ENCODE measurements at places on chromosomes 5 and 9.

- DNase-seq = no peak
Observed at GRCh38 chr5:88669371-88670050, 213.5 kb downstream of the MEF2C start.

DNA sequence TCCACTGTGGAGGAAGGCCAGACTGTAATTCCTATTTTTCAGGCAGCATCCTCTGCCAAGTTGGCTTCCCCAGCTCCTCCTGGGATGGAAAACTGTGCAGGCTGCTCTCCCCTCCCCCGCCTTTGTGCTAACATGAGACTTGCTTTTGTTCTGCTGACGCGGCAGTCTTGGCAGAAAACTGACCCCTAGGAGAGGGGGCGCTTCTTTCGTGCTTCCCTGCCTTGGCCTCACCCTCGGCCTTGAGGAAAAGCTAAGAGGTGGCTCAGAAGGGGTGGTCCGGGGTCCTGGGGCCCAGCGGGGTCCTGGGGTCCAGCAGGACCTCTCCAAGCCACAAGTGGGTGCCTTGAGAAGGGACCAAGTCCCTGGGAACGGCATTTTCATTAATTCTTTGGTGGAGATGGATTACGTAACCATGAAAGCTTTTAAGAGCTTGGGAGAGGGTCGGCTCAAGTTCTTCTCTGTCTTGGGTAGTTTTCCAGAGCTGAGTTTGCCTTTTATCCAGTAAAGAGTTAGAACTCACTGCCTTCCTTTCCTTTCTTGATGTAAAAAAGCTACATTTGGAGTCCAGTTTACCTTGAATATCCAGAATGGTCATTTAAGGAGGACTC lies 51.0 kb downstream of the SH3PXD2B start:
- DNase-seq = no peak

GRCh38 chr9:135766251-135766650 lies 64.3 kb downstream of the KCNT1 start:
- DNase-seq = no peak

DNA sequence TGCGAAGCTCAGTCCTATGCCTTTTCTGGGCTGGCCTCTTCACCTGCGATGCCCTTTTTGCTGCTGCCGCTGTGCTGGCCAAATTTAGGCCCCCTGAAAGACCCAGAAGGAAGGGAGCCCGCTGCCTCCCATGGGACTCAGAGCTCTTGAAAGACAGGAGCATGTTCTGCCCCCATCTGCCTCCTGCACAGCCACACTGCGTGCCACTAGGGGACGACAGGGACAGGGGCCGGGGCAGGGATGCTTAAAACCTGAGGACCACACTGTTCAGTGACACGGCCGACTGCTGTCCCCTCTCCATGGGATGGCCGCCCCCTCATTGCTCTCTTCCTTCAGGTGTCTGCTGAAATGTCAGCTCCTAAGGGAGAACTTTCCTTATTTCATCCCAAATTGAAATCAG lies 132.4 kb downstream of the ADAMTS2 start:
- DNase-seq = no peak

DNA sequence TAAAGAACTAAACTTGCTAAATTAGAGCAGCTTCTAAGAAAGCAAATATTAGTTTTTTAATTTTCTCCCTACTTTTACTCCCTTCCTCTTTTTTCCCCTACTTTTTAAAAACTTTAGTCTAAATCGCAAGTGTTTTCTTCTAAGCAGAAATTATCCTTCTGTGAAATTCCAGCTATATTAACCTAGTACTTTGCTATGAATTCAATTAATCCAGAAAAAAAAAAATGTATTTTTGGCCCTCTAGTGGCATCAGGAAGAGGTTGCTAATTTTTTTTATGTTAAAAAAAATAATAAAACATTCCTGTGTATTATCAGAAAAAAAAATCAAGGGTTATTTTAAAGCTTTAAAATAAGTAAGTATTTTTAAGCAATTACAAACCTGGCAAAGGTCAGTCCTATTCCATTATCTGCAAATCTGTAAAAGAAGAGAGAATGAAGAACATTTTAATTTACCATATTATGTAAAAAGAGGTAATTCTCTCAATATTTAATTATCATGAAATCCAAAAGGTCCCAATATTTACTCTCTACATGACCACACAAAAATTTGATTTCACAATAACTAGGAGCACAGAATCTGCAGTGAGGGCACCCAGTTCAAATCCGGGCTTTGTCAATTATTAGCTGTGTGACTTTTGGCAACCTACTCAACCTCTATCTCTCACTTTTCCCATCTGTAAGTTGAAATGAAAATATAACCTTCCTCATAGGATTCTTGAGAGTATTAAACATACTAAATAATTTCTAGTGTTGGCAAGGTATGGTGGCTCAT lies 52.0 kb downstream of the CEMIP2 start:
- DNase-seq = no peak

DNA sequence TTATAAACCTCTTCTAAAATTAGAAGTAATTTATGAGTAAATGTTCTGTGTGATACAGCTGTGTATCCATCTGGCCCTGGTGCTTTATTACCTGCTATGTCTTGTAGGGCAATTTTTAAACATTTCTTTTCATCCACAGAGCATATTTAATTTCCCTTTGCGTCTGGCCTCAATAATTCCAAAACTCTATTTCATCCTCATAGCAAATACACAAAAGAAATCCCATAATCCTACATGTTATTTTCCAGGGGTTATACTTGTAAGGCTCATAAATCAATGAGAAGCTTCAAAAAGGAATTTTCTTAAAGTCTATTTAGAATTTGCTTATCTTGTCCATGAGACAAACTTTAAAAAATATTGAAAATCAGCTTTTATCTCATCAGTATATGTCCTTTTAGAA lies 167.0 kb downstream of the TTC39B start:
- no peak for DNase-seq

DNA sequence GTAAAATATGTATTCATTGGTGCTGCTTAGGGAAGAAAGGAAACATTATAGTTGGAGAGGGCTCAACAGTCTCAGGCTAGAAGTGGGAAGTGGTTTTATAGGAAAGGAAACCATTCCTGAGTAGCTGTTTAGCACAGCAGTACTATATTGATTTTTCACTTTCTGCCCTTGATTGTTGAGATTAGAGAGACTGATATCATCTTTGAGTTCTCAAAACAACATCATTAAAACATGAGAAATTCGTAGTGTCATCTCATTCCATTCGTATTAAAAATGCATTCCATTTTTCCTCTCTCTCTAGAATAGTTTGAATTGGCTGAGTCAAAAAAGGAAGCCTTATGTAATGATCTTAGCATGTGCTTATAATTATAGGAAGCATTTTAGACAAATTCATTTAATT lies 14.1 kb downstream of the POLR3G start:
- DNase-seq = no peak

DNA sequence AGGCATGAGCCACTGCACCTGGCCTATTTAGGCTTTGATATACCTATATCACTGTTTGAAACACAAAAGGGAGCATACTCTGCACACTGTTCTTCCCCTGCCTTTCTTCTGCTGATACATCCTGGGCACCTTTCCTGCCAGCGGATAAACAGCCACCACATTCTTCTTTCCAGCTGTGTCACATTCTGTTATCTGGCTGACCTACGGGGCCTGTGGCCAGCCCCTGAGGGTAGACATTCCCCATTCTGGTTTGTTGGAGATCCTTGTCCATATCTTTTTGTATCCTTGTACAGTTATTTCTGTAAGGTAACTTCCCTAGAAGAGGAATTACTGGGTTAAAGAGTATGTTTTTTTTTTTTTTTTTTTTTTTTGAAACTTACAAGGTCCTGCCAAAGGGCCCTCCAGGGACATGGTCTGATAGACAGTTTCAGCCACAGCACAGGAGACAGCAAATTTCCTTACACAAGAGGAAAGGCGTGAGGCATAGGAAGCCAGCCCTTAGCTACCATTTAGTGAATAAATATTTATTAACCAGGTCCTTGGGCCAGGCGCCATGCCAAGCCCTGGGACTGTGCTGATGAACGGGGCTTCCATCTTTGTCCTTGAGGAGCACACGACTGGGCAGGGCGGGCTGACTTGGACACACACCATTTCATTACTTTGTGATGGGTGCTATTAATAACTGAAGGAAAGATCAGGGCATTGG lies 57.8 kb downstream of the ERGIC1 start:
- DNase-seq = no peak

- no peak for DNase-seq
Observed at GRCh38 chr5:54357408-54358058, 47.2 kb upstream of the ARL15 start.

GRCh38 chr9:99192786-99193465 lies 28.8 kb downstream of the ALG2 start:
- DNase-seq = no peak

GRCh38 chr5:76025069-76025468 lies 58.1 kb upstream of the SV2C start:
- DNase-seq = no peak

DNA sequence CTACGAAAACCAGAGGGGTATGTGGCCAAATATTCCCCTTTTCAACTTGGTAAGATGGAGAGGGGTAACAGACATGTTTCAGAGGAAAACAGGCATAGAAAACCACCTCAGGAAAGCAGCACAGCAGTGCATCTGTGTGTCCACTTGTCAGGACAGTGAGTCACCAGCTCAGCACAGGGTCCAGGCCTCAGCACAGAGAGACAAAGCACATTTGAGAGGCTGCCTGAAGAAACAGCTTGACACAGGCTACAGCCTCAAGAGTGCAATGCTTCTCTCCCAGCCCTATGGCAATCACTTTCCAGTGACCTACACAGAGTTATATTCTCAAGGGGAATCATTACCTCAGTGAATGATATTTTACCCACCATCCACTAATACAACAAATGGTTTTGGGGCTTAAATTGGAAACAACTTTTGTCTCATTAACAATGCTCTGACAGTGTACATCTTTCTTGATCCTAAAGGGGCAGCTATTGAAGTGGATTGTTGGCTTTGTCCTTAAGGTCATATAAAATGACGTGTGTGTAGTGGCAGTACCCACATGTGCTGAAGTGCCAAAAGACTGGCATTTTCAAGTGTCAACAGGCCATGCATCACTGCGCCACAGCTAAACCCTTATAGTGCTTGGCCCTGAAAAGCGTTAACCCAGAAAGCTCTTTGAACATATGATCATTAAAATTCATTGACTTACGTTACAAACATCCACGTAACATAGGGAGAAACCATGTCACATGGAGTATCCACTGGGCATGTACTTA lies 46.4 kb downstream of the ERMP1 start:
- no peak for DNase-seq

DNA sequence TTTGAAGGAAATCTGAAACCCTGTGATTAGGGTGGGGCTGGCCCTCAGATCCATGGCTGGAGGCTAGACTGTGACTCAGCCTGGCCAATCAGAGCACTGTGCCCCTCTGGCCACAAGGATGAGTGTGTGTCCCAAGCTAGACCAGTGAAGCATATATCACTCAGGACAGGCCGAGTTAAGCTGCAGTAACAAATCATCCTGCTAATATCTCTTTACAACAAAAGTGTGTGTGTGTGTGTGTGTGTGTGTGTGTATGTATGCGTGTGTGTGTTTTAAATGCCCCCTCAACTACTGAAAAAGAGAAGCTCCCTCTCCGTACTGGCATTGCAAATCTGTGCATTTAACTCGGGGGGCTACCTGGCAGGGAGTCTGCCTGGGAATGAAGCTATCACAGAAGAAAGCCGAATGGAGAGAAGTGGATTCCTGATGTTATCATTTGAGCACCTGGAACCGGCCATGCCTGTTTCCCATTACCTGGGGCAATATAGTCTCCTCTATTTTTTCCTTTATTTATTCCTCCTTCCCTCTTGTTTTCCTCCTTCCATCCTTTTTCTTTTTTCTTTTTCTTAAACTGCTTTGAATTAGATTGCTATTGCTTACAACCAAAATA lies 25.6 kb downstream of the STC2 start:
- no peak for DNase-seq

DNA sequence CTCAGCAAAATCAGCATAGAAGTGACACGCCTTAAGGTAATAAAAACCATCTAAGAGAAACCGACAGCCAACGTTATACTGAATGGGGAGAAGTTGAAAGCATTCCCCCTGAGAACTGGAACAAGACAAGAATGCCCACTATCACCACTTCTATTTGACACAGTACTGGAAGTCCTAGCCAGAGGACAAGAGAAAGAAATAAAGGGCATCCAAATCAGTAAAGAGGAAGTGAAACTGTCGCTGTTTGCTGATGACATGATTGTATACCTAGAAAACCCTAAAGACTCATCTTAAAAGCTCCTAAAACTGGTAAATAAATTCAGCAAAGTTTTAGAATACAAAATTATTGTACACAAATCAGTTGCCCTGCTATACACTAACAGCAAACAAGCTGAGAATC lies 393.3 kb downstream of the KIF4B start:
- no peak for DNase-seq

DNA sequence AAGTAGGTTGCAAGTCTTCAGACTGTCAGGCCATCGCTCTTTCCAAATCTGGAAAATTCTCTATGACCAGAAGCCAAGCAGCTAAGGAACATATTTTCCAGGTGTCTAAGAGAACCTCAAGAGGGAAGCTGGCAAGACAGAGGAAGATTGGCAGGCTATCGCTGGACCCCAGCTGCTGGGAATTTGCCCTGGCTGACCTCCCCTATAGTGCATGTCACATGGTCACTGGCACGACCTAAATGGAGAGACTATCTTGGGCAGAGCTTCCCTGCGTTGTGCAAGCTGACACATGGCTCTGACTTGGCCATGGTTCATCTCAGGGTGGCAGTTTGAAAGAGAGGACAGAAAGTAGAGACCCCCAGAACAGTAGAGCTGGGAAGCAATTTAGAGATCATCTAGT lies 104.9 kb upstream of the ZNF618 start:
- no peak for DNase-seq

- no peak for DNase-seq
Observed at GRCh38 chr5:53464722-53465121, 15.7 kb upstream of the FST start.

- DNase-seq = no peak
Observed at GRCh38 chr9:91985692-91986091, 35.7 kb upstream of the ROR2 start.

- no peak for DNase-seq
Observed at GRCh38 chr5:151159649-151160373, 2.2 kb upstream of the ANXA6 start.

DNA sequence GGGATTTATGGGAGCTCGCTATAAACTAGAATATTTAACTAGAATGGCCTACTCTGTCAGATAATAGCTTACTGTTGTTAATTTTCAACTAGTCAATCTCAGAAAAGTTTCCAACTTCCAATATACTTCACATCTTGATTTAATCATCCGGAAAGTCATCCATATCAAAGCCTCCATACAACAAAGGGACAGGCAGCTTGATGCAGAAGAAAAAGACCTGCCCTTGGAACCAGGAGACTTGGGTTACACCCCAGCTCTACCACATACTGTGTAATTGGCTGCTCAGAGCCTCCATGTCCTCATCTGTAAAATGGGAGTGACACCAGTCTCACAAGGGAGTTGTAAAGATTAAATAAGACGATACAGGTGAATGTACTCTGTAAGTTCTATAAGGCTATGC lies 1.9 kb downstream of the PTPN3 start:
- DNase-seq = no peak

- DNase-seq = no peak
Observed at GRCh38 chr9:105245891-105246161, 1.4 kb downstream of the SLC44A1 start.
